ENCODE measurements at places on chromosomes 11 and 22.

DNA sequence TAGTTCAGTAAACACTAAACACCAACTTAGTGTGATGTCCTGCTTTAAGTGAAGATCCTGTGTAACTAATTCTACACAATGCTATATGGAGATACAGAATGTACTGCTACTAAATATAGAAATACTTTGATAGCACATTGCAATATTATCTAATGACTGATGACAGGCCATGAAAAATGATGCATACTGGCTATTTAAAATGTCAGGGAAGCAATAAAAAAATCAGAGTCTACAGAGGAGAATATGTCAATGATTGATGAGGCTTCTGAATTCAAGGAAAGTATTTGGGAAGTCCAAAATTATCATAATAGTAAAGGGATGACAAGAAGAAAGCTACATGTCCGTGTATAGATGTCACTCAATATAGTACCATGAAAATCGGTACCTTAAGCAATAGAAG lies 55.3 kb downstream of the GUCY1A2 start:
- DNase-seq: no peak

- no peak for DNase-seq
Measured at GRCh38 chr11:132858223-132858622, 674.1 kb downstream of the OPCML start.

DNA sequence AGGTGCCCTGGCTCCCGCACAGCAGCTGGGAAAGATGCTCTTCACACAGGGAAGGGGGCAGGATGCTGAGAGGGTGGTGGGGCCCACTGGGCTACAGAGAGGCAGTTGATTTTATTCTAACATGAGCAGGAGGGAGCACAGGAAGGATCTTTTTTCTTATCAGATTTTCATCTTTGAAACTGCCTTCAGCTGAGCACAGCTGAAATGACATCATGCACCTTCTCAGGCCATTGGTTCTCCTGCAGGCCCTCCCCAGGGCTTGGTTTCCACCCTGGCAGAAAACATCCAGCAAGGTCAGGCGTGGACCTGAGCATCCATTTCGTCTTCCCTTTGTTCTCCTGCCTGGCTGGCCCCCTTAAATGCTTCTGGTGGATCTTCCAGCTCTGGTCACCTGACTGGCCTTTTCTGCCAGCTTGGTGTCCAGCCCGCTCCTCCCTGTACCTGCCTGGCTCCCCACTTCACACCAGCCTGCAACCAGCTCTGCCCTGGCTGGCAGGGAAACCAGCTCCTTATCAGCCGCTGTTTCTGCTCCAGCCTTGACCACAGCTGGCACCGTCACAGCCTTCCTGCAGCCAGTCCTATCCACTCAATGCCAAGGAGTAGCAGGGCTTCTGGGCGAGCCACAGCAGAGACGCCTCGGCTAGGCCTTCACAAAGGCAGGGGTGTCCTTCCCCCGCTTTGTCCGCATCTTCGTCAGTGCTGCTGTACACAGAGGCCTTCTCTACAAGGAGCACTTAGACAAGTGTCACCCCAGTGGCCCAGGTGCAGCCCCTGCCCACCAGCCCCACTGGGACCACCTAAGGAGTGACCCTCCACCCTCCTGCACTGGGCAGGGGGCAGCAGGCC lies 36.5 kb downstream of the TOM1 start:
- no peak for DNase-seq

- no peak for DNase-seq
Measured at GRCh38 chr11:8224711-8225110, 39.0 kb downstream of the LMO1 start.

GRCh38 chr22:20656902-20657836 lies 116.7 kb upstream of the SERPIND1 start:
- no peak for DNase-seq

DNA sequence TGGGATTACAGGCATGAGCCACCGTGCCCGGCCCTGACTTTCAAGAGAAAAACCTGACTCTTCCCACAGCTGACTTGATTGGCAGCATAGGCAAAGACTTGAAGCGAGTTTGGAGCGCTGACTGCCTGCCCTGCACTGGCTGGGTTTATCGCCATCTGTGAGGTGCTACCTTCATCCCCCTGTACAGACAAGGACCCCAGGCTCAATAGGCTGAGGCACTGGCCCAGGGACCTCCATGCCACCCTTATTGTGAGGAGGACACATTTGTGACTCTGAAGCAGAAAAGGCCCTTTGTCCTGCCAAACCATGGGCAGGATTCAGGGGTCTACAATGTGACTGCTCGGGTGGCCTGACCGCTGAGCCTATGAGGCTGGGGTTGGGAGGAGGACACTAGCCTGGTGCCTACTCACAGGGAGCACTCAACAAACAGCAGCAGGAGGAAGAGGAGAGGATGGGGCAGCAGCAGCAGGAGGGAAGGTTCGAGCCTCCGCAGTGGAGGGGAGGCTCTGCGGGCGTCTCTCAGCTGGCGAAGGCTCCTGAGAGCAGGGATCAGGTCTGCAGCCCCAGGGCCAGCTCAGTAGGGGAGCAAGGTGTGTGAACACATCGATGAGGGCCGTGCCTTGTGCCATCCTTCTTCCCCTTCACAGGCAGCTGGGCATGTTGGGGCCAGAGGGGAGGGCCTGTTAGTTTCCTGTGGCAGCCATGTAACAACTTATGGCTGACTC lies 72.9 kb upstream of the WNT7B start:
- peak; percentile 21 for DNase-seq
